ENCODE measurements at places on chromosomes 5 and 9.

DNA sequence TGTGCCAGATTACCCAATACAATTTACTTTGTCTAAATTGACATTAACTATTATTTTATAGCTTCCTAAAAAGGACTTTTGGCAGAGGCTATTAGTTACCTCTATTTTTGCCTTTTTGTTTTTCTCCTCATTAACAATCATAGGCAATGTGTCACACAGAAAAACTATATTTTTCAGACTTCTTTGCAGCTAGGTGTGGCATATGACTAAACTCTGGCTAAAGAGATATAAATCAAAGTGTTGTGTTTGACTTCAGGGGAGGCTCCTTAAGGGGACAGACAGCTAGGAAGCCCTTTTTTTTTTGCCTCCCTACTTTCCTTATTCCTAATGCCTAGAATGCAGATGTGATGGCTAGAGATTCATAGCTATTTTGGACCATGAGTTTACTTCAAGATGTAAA, 19.7 kb upstream of the GCNT4 start:
- DNase-seq, result no peak

- DNase-seq, result no peak
Measured at GRCh38 chr9:106432631-106433030, 430.3 kb upstream of the ZNF462 start.

- no peak for DNase-seq
Measured at GRCh38 chr5:31577438-31577837, 45.3 kb downstream of the C5orf22 start.

- DNase-seq, result no peak
Measured at GRCh38 chr9:85142968-85143367, 473.4 kb downstream of the NTRK2 start.

DNA sequence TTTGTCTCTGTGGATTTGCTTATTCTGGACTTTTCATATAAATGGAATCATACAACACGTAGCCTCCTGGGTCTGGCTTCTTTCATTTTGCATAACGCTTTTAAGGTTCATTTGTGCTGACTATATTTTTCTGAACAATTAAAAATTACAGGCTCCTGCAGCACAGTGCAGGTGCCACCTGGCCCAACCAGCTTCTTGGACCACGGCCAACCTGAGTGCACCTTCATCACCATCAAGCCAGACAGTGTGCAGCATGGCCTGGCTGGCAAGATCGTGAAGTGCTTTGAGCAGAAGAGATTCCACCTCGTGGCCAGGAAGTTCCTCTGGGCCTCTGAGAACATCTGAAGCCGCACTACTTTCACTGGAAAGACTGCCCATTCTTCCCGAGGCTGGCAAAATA, 53.5 kb upstream of the COL15A1 start:
- no peak for DNase-seq

- DNase-seq, result no peak
Measured at GRCh38 chr9:116585204-116585603, 101.9 kb upstream of the TRIM32 start.

- no peak for DNase-seq
Measured at GRCh38 chr9:70392189-70392588, 22.3 kb downstream of the KLF9 start.

DNA sequence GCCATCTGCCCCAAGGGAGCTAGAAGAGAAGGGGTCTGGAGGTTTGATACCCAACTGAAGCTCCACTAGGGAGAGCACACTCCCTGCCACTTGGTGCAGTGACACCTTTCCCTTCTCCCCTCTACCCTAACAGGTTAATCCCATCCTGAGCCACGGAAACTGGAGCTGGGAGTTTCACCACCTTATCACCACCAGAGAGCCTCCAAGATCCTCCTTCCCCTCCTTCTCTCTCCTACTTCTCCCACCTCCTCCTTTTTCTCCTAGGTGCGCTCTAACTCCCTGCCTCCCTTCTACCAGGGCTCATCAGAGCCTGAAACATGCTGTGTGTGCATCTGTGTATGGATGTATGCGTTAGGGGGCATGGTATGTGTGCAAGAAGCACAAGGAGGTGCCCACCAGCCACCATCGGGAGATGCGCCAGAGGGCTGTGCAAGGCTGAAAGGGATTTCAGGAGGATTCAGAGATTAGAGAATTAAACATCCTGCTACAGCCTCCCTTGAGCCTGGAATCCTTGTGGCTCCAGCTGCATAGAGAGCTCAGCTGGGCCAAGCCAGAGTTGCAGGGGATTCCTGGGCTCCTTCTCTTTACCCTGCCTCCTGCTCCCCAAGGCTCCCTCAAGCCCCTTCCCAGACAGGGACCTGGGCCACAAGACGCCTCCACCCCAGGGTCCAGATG, 89.8 kb downstream of the PCDH1 start:
- no peak for DNase-seq

GRCh38 chr5:63648376-63648775, 313.9 kb downstream of the HTR1A start:
- no peak for DNase-seq

DNA sequence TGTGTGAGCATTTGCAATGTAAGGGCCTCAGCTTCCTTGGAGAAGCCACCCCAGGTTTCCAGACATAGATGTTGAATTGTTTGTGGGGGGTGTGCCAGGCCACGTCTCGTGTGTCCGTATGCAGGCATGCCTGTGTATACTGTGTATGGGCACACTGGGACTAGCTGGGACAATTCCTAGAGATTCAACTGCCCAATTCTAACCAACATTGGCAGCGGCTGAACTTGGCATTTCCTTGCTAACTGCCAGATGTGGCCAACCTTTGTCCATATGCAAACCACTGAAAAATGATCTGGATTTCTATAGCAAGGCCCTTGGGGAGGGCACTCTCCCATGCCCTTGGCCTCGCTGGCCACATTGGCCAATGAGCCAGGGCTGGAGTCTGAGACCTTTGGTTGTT, 50.3 kb downstream of the SAR1B start:
- DNase-seq, result no peak

DNA sequence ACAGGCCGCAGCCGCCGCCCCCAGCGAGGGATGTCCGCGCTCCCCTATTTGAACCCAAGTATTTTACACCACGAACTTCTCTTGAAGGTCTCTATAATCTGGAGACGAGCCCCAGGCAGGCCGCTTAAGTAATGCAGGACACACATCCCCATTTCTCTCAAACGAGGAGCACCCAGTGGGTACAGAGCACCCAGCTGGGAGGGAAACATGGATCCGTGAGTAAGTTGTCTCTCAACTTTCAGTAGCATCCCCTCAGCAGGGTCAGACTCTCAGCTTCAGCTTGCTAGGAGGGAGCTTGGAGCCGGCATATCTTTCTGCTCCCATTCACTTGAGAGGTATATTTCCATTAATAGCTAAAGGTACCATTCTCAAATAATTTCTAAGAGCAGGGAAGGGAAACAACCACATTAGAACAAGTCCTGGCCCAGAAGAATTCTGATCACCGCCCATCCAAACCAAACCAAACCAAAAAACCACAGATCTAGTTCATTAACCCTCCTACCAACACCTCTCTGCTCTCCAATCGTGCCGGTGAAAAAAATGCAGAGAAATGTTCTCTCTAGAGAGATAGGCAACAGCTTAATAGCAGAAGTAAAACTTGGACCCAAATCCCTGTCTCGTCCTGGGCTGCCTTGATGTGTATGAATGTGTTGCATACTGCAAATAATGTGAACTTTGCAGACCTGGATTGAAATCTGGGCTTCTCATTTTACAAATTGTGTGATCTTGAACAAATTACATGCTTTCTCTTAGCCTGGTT, 910 bp downstream of the TDRD7 start:
- no peak for DNase-seq

GRCh38 chr5:68918306-68918705, 175.5 kb upstream of the SLC30A5 start:
- no peak for DNase-seq

GRCh38 chr5:66515209-66515608, 81.0 kb upstream of the MAST4 start:
- DNase-seq, result no peak

- no peak for DNase-seq
Measured at GRCh38 chr5:174734571-174735497, 10.5 kb downstream of the MSX2 start.

DNA sequence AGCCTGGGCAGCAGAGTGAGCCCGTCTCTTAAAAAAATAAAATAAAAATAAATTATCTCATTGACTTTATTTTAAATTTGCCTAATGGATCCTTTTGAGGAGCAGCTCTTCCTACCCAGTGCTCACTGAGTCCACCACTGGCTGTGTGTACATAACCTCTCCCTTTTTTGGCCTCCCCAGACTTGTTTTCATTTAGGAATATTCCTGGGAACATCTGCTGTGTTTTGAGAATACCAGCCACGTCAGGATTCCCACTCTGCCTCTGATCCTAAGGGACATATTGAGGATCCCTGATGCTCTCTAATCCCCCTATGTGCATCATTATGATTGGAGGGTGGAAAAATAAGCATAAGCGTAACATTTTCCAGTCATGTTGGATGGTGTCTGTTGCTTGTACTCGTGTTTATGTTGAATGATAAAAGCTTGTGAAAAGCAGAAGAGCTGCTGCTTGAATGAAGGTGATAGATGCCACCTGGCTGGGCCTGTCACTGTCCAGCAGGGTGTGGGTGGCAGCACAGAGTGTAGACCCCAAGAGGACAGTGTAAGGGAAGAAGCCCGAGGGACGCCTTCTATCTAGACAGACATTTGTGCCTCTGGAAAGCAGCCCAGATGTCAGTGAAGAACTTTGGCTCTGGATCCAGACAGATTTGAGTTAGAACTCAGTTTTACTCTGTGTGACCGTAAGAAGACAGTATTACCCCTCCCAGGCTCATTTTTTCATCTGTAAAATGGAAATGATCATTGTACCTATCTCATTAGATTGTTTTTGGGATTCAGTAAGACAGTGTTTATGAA, 15.4 kb downstream of the KCNN2 start:
- no peak for DNase-seq

GRCh38 chr5:65482296-65482735, 596 bp upstream of the ADAMTS6 start:
- no peak for DNase-seq

DNA sequence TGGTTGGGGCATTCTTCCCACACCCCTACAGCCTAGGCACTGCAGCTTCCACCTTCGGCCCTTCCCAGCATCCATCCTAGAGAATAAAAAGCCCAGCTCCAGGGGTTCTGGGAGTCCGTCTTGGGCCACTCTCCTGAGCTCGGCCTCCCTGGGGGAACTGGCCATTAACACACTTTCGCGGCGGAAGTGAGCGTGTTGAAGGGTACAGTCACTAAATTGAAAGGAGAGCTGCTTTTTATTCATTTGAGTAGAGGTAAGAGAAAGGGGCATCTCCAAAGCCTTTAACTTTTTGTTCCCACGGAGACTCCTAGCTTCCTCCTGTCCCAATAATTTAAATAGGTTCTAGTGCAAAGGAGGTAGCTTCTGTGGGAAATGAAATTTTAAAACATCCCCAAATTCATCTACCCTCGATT, 31.0 kb upstream of the NFIB start:
- no peak for DNase-seq

DNA sequence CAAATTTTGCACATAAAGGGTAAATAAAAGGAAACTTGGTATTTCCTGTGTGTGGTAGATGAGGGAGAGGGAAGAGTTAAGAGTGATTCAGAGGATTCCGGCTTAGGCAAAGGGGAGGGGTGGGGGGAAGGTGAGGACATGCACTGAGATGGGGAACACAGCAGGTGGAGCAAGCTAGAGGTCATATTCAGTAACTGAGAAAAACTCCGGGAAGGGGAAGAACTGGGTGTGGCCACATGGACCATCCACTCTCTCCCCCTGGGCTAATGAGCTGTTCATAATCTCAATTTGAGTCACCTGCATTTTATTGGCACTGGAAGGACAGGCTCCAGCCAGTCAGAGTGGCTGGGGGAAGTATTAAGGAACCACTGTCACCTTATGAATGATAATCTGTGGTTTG, 45.1 kb upstream of the UGCG start:
- no peak for DNase-seq

DNA sequence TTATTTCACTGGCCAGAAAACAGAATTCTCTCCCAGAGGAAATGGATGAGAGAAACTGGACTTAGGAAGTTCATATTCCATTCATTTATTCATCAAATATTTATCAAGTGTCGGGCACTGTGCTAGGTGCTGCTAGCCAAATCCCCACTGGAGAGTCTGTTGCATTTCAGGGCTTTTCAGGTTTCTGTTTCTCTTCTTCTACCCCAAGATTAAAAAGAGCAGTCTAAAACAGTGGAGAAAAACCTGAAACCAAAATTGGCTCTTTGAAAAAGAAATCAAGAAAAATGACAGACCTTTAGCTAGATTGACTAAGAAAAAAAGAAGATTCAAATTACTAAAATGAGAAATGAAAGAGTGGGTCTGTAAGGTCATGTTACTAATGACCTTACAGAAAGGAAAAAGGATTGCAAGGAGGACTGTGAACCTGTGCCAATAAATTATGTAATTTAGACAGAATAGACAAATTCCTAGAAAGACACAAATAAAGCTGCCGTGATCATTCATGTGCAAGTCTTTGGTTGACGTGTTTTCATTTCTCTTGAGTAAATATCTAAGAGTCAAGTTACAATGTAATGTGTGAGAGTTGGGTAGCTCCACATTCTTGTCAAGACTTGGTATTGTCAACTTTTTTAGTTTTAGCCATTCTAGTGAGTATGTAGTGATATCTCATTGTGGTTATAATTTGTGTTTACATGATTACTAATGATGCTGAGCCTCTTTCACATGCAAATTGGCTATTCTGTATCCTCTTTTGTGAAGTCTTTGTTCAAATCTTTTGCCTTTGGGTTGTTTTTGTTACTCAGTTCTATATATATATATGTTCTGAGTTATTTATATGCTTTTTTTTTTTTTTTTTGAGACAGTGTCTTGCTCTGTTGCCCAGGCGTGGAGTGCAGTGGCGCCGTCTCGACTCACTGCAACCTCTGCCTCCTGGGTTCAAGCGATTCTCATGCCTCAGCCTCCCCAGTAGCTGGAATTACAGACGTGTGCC, 23.7 kb downstream of the SNX30 start:
- DNase-seq, result no peak

GRCh38 chr5:307794-308579, 13.5 kb upstream of the AHRR start:
- no peak for DNase-seq

- DNase-seq, result peak; percentile 18
Measured at GRCh38 chr5:78648359-78649210, at the start of gene LHFPL2. TSS of gene LHFPL2 (minus strand) at chr5:78648772. CDS start at chr5:78510213, 138,559 bp downstream.

- DNase-seq, result no peak
Measured at GRCh38 chr5:76576996-76577395, 46.2 kb downstream of the F2RL2 start.

DNA sequence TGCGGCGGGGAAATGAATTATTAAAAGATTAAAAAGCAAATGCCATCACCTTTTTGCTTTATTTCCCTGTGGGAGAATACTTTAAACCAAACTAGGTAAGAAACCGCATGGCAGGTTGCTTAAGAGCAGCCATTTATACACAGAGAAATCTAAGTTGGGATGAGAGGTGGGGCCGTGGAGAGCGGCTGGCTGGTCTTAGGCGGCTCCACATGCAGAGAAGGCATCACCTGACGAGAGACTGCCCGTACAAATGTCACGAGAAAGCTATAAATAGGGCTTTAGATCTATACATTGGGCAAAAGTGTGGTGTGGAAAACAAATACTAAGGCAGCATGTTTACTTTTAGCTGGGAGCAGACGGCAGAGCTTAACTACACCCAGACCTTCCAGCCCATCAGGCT, 39.4 kb downstream of the MED27 start:
- no peak for DNase-seq

GRCh38 chr5:94784536-94785505, 166.4 kb downstream of the SLF1 start:
- DNase-seq, result no peak

- no peak for DNase-seq
Measured at GRCh38 chr5:171478946-171479775, 59.7 kb downstream of the FGF18 start.
